ENCODE measurements at places on chromosomes 4 and X. TPM values are rescaled to one million over a fixed set of nuclear protein-coding genes. Genes with fewer than 3 reads are reported as not detected.

The WDR17 gene
- total RNA-seq = 4.2 TPM

The PARM1 gene
- 0.21 TPM for total RNA-seq

GRCh38 chr4:156992943-156993342 is 21.3 kb upstream of the PDGFC start:
- no peak for DNase-seq
- H3K36me3 ChIP-seq = no peaks in the 10 kb centered on the region
- no peaks in the 10 kb centered on the region for H3K4me1 ChIP-seq
- no peak overlapping the region for H3K27ac ChIP-seq
- no peaks in the 10 kb centered on the region for H3K27me3 ChIP-seq

GRCh38 chrX:155054255-155054654 is 16.7 kb downstream of the CMC4 start:
- H3K27ac ChIP-seq = no peak overlapping the region
- H3K4me1 ChIP-seq = peaks cover 7% of the 10 kb centered on the region
- H3K4me3 ChIP-seq = no peak overlapping the region
- H3K27me3 ChIP-seq = no peaks in the 10 kb centered on the region

DNA sequence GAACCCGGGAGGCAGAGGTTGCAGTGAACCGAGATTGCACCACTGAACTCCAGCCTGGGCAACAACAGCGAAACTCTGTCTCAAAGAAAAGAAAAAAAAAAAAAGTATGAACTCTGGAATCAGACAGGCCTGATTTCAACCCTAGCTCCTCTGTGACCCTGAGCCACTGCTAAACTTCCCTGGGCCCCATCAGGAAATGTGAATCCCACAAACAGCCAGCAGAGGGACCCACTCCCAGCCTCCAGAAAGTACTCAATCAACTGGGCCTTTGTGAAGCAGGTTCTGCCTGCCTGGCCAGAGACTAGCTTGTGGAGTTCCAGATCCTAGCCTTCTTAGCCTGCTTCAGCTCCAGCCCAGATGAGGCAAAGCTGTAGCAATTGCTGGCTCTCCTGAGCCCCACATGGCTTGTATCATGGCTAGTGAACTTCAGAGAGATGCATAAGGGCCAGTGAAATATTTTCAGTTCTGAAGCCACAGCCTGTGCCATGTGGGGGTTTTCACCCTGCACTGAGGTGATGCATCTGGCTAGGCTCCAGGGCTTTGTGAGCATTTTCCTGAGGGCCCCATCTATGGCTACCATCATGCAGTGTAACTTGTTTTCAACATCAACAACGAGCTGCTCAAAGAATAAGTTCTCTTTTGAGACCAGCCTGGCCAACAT is 7.2 kb upstream of the IDS start:
- H3K4me3 ChIP-seq = no peak overlapping the region
- H3K27me3 ChIP-seq = no peaks in the 10 kb centered on the region
- H3K4me1 ChIP-seq = no peaks in the 10 kb centered on the region
- H3K27ac ChIP-seq = no peak overlapping the region

- peaks cover 13% of the 10 kb centered on the region for H3K4me1 ChIP-seq
- peak overlapping the region; percentile 83 for H3K27ac ChIP-seq
- DNase-seq = no peak
- no peaks in the 10 kb centered on the region for H3K27me3 ChIP-seq
- H3K4me3 ChIP-seq = peak overlapping the region; percentile 68
Measured at GRCh38 chrX:46912603-46913491, 626 bp downstream of the JADE3 start.

- DNase-seq = no peak
- no peaks in the 10 kb centered on the region for H3K27me3 ChIP-seq
- H3K4me1 ChIP-seq = no peaks in the 10 kb centered on the region
- no peak overlapping the region for H3K27ac ChIP-seq
- no peaks in the 10 kb centered on the region for H3K36me3 ChIP-seq
- H3K4me3 ChIP-seq = no peak overlapping the region
Measured at GRCh38 chr4:147220833-147221232, 260.1 kb upstream of the EDNRA start.

Data from Panc1 (cell line).